Activated T-helper 17 cell treated with anti-CD3 and anti-CD28 coated beads, Interleukin-2, amount 50 U/mL, for 72 hours (primary cell): ENCODE measurements at places on chromosomes 6 and 20.

GRCh38 chr6:163417595-163417994, 3.1 kb downstream of the QKI start:
- no peak for ATAC-seq

DNA sequence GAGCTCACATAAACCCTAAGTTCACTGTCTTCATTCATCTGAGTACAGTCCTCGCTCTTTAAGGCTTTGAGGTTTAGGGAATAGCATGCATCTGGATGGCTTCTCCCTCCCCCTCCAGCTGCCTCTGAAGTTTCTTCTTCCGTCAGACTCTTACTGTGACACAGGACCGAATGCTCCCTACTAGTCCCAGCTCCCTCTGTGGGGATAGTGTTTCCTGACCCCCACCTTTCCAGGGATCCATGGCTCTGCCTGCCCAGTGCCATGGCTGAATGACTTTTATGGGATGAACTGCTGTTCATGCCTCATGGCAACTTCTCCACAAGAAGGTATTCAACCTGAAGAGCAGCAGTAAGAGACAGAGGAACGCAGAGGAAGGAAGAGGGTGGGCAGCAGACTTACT, 79.8 kb upstream of the EMILIN3 start:
- ATAC-seq: no peak

GRCh38 chr20:61230-61629, 26.2 kb upstream of the DEFB125 start:
- no peak for ATAC-seq

GRCh38 chr6:105207524-105208269, 27.9 kb upstream of the POPDC3 start:
- ATAC-seq: no peak

DNA sequence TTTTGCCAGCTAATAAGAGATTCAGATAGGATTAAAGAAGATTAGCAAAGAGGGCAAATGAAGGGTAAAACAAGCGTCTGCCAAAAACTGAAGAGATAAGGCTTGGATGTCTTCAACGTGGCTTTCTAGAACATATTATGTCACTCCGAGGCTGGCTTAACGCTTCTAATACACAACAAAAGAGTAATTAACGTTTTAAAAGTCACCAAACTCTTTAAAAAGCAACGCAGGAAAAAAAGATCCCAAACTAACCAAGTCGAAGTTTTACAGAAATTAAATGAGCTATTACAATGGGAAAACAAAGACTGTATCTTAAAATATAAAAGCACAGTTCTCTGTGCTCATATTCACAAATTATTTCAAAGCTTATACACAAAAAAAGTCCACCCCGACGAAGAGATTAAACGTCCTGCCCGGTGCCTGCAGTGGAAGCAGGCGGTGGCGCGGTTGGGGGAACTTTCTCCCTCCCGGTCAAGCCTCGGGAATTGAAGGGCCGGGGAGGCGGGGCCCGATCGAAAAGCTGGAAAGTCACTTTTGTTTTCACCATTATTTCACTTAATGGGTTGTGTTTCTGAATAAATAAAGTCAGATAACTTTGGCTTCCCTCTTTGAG, 1.2 kb downstream of the MAK start:
- ATAC-seq: no peak

GRCh38 chr20:38875175-38875993, 50.8 kb upstream of the FAM83D start:
- ATAC-seq: peak; percentile 6

DNA sequence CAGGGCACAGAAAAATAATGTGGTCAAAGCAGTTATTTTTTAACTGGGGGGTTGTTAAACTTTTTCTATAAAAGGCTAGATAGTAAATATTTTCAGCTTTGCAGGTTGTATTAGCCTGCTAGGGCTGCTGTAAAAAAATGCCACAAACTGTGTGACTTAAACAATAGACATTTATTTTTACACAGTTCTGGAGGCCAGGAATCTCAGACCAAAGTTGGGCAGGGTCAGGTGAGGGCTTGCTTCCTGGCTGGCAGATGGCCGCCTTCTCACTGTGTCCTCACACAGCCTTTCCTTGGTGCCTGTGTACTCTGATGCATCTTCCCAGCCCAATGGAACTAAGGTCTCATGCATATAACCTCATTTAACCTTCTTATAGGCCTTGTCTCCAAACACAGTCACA, 294.7 kb downstream of the PTPRT start:
- no peak for ATAC-seq

- no peak for ATAC-seq
Measured at GRCh38 chr6:148323344-148323743, 19.3 kb upstream of the SASH1 start.

DNA sequence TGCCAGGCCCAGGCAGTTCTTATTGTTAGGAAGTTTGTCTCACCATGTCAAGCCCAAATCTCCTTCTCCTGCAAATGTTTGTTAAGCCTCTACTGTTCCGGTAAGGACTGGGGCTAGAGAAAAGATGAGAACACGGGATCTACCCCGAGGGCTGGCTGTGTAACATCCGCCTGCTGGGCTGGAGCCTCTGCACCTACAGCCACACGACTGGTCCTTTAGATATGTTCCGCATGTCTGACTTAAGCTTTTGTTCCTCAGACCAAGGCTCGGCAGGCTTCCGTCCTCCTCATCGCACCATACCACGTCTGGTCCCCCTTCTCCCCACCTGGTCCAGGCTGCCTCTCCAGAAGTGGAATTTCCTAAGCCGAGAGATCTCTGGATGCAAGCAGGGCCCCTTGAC, 2.6 kb downstream of the GHRH start:
- no peak for ATAC-seq

- ATAC-seq: no peak
Measured at GRCh38 chr6:100761841-100762240, 119.3 kb downstream of the ASCC3 start.

DNA sequence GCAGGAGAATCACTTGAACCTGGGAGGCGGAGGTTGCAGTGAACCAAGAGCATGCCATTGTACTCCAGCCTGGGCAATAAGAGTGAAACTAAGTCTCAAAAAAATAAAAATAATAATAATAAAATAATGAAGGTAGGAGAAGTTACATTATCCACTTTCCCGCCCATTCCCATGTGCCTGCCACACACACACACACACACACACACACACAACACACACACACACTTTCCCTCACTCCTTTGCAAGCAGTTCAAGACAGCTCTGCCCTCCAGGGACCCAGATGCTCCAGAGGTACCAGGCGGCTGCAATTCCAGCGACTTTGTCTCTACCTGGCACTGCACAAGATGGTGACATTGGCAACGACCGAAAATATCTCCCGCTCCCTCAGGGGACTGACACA, 224.8 kb upstream of the JARID2 start:
- no peak for ATAC-seq

- no peak for ATAC-seq
Measured at GRCh38 chr6:82436740-82437139, 73.1 kb downstream of the TPBG start.

DNA sequence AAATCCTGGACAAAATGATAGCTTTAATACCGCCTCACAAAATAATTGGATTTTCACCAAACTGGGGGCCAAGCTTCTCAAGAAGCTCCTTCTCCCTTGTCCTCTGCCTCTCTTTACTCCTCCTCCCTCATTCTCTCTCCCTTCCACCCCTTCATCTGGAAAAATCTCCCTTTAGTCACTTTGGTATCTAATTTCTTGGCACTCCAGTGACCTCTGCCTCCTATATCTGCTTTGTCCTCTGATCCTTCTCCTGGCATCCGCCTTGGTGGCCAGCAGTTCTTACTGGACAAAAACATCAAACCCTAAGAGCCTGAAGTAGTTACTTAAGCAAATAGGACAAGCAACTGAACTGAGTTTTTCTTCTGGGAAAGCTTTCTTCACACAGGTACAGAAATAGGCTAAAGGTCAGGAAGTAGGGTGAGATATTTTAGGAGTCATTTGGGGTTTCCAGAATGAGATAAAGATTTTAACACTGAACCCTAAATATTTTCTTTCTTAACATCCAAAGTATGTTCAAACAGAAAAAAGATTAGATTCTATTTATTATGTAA, 220.7 kb downstream of the ARHGAP18 start:
- no peak for ATAC-seq

DNA sequence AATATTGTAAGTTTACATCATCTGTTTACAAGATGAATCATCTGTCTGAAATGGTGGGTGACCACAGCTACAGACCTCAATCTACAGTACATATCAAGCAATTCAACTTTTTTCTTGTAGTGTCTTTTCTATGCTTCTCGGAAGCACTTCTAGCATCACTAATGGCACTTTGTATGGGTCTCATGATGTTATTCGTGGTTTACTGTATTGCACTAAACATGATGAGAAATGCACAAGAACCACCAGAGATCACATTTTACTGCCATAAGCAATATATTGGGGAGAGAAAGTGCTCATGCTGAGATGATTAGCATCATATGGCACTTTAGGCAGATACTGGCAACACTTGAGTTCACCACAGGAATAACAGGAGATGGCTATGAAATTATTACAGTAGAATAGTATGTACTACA, 15.4 kb upstream of the BTBD3 start:
- ATAC-seq: no peak

- ATAC-seq: no peak
Measured at GRCh38 chr20:2697768-2698167, 5.2 kb downstream of the EBF4 start.

DNA sequence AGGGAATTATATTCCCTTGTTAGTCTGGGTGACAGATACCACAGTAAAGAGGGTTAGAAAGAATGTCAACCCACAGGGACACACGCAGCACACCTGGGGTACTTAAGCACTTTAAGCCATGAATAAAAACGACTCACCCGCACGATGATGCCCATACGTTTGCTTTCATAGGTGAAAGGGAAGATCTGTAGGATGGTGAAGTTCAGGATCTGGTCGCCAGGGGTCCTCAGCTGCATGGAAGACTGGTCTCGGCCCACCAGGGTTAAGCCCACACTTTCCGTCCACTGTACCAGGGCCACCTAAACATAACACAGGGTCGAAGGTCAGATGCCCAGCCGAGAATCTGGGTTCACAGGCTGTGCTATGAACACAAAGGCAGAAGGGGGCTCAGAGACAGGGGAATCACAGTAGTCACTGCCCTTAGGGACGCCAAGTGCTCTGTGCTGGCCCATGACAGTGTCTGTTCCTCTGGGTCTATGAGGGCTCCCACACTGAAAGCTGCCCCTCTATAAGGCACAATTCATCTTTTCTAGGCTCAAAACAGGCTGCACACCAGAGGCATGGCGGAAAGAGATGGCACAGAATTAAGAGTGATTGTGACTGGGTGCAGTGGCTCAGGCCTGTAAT, 96.8 kb upstream of the NFATC2 start:
- peak; percentile 25 for ATAC-seq

DNA sequence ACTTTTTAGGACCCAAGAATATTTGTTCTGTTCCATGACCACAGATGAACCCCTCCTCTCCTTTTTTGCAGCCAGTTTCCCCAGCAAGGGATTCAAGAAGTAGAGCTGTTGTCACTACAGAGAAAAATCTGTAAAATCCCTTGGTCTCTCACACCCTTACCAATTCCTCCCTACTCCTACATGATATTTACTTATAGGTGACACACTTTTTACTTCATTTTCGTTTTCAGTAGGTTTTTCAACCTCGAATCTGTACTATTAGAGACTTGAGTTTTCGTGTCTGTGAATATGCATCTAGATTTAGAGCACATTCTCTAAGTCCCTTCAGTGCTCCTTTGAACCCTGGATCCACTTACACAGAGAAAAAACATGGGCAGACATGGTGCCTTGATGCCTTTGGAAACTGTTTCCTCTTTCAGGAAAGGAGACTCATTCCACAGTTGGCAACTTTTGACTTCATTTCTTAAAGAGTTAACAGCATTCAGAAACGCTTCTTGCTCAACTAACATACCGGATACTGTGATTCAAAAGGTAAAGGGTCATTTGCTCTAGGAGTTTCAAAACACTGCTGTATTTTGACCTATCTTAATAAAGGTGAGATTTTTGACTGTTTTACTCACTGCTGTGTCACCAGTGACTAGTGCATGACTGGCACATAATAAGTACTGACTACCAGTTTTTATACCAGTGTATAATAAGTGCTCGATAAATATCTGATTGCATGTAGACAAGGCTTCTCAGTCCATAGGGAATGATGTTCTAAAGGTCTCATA, 50.6 kb downstream of the LAMA4 start:
- peak; percentile 81 for ATAC-seq

DNA sequence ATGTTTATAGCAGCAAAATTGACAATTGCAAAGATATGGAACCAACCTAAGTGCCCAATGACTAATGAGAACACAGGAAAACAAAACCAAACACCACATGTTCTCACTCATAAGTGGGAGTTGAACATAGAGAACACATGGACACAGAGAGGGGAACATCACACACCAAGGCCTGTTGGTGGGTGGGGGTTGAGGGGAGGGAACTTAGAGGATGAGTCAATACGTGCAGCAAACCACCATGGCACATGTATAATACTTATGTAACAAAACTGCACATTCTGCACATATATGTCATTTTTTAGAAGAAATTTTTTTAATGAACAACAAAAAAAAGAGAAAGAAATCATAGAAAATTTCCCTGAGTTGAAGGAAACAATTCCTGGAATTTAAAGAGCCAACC, 3.9 kb downstream of the EPM2A start:
- ATAC-seq: no peak

GRCh38 chr6:169173532-169174268, 79.9 kb downstream of the THBS2 start:
- no peak for ATAC-seq

DNA sequence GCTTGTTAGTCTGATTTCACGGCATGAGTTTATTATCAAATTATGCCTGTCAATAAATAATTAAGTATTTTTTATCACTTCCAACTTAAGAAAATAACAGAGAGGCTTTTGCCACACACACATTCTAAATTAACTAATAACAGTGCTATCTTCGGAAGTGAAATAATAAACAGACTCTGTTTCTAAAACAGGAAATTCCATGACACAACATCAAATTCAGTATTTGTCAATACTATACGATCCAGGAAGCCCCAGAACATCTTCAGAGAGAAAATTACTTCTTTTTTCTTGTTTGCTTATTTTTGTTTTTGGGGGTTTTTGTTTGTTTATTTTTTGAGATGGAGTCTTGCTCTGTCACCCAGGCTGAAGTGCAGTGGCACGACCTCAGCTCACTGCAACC, 150.7 kb upstream of the PRDM1 start:
- no peak for ATAC-seq

- ATAC-seq: no peak
Measured at GRCh38 chr20:4667371-4667773, 54.3 kb upstream of the PRND start.

DNA sequence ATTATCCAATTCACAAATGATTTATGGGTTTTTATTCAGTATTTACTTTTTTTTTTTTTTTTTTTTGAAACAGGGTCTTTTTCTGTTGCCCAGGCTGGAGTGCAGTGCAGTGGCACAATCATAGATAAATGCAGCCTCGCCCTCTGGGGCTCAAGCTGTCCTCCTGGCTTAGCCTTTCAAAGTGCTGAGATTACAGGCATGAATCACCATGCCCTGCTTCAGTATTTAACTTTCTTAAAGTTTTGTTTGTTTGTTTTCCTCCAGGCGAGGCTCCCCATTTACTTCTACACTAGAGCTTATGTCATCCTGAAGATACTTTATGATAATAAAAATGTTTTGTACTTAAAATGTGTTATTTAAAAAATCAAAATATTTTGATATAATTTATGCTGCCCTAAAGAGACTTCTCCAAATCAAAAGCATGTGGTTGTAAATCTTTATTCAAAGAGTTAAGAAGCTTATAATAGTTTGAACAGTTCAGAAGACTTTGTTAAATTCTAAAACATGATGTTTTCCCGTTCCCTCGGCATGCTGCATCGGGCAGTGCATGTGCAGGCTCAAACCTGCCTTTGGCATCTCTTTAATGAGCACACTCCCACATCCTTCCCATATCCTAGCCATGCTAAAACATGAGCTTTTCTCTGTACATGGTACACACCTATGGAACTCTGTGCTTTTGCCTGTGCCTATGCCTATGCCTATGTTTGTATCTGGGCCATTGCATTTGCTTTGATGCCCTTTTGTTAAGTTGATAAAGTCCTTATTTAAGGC, 11.0 kb downstream of the SMPDL3A start:
- no peak for ATAC-seq
